ENCODE measurements at places on chromosomes 5 and 9.

DNA sequence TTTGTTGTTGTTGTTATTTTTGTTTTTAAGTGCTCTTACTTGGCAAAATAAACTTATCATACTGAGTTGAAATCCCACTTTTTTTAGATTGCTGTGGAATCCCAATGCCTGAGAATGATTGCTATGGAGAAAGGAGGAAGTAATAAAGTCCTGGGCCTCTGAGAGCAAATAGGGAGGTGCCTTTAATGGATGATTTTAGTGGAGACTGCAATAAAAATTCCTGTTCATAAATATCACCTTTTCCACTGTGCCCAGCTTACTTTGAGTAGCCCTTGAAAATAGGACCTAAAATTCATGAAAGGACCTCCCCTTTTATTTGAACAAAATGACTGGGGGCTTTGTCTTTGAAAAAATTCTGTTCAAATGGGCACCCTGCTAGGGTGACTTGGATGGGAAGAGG, 21.8 kb upstream of the ANKH start:
- no peak for DNase-seq

GRCh38 chr9:111040494-111040893, 2.2 kb upstream of the LPAR1 start:
- DNase-seq: no peak

DNA sequence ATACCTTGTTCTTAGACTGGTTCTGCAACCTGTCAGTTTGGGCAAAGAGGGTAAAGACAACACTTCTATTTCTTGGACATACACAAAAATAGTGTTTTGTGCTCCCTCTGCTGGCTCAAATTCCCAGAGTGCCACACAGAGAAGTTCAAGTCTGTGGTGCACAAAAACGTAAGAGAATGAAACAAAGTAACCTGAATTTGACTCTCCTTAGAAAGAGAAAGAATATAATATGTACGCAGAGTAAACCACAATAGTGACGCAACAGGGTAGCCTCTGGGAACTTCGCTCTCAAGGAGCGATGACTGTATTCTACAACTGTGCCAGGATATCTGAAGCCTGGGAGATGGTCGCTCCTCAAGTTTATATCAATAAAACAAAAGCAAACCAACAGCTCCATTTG, 18.5 kb downstream of the DDX31 start:
- DNase-seq: no peak

DNA sequence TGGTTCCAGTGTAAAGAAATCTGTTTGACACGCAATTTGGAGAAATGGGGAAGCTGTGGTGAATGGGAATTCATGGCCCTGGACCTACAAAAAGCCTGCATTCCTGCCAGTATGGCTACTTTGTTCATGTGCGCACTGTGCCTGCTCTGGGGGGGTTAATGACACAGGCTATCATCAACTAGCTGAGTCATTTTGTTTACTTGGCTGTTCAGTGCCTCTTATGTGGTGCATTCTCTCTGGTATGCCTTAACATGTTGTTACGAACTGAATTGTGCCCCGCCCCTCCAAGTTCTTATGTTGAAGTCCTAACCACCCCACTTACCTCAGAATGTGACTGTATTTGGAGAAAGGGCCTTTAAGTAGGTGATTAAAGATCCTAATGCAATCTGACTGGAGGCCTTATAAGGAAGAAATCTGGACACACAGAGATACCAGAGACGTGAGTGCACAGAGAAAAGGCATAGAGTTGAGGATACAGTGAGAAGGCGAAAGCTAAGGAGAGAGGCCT, 20.4 kb upstream of the UBAP1 start:
- no peak for DNase-seq

DNA sequence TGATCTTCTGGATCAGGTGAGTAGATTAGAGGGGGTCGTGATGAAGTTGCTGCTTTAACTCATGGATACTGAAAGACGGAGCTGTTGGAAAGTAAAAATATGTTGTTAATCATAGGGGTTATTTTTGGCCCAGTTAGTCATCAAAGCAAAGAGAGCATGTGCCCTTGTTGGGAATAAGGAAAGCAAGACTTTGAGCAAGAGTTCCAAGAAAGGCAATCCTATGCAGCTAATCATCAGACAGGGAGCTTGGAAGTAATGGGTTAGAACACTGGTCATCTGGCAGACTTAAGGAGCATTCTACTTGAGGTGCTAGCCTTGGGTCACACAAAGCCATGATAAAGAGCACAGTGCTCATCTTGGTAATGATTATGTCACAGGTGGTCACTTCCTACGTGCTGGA, 18.3 kb downstream of the ASPN start:
- no peak for DNase-seq

DNA sequence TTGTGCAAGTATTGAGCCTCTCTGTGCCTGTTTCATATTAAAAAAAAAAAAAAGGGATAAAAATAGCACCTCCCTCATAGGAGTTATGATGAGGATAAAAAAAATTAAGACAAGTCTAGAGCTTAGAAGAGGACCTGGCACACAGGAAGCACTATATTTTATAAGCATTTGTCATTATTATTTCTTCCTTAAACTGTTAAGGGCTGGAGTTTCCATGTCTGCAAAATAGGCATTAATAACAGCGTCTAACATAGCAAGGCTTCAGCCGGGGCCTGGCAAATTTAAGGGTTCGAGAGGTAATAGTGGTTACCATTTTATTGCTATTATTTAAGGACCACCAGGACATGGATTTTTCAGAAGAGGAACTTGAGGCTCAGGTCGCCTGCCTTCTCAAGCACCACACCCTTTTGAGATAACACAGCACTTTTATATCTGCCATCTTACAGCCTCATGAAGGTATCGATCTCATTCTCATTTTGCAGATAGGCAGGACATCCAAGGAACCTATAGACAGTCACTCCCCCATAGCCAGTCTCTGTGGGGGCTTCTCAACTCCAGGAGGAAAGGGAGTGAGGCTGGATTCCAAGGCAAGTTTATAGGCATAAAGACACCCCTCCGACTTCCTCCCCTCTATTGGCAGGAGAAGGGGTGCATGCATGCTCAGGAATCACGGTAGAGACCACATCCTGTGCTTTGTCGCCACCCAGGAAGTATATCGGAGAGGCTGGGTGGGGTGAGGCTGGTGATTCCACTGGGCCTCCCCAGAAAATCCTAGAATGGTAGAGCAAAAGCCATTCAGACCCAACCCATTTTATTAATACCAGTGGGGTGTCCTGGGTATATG, 2.4 kb downstream of the ANXA6 start:
- DNase-seq: peak; percentile 41

DNA sequence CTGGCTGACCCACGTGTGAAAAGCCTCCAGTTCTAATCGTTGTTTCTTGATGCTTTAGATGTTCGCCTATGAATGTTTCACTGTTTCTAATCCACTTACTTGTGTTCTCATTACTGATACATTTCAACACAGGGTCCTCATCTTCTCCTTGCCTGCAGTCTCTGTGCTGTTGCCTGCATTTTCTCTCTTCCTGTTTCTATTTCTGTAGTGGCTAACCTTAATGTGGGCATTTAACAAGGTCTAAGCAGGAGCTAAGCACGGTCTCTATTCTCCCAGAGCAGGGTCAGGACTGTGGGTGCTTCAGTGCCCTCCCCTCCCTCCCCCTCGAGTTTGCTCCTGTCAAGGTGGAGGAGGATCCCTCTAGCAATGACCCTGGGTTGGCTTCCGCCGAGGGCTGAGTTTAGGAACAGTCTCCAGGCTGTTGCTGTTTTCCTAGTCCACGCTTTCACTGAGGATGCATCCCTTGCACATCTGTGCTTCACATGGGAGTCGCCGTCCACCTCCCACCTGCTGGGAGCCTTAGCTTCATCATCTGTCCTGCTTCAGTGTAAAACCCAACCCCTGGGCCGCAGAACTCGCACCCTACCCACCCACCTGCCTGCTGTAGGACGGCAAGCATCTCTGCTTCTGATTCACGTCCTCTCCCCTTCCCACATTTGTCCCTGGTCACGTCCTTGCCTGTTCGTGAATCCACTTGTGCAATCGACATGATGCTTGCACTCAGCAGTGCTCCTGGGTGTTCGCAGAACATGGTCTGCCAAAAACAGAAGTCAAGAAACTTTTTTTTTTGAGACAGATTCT, 2.4 kb upstream of the EXOC3 start:
- DNase-seq: peak; percentile 31

- no peak for DNase-seq
These were observed 37.4 kb downstream of the TTLL11 start for GRCh38 chr9:122055701-122056100.

- no peak for DNase-seq
These were observed 41.5 kb downstream of the CXXC5 start for GRCh38 chr5:139689631-139690063.

DNA sequence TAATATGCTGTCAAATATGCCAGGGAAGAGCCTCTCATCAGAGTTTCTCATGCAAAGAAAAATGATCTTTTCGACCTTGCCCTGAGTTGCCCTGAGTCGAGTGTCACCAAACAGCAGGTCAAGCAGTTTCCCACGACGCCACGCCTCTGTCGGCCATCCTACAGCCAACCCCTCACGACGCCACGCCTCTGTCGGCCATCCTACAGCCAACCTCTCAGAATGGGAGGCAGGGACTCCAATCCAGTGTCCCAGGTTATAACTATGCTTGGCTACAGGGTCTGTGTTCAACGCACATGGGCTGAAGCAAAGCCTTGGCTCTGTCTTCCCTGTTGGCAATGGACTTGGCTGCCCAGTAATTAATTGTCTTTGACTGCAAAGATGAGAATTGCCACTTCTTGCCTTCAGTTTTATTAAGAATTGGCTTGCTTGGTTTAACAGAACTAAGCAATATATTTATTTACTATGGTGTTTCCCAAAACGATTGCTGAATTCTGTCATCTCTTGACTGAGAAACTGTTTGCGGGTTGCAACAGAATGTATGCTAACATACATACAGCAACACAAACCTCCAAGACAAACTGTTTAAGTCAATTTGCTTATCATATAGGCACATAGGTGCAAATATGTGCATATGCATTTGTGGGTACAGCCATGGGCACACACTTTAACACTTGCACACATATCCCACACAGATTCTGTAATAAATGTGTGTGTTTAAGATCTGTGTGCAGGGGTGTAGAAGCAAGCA, 352.9 kb downstream of the GLIS3 start:
- no peak for DNase-seq

DNA sequence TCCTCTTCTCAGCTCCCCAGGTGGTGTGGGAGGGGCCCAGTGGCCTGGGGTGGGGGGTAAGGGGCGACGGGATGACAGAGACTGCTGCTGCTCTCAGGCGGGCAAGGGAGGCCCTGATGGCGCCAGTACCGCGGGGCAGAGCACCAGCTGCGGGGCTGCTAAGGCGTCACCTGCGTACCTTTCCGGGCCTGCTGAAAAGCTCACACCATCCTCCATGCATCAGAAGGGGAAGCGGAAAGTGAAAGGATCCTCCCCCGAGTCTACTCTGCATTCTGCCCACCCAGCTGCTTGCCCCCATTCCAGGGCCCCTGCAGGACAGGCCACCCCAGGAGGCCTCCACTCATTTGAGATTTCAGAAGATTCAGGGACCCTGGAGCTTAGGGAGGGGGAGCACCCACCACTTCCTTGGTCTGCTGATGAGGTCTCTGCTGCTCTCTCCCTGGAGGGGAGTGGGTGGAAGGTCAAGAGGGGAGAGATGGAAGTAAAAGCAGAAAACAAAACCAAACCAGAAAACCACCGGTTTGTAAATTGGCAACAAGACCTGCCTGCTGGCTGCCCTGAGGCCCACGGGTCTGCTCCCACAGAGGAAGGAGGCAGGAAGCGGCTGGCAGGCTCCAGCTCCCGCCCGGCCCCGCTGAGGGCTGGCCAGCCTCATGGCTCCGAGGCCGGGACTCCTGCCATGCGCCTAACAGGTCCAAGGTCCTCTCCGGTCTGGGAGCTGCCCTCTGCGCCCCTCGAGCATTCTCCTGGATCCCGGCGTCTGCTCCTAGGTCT, 33.6 kb downstream of the PRRT1B start:
- peak; percentile 64 for DNase-seq

GRCh38 chr5:170341545-170341944, 44.0 kb upstream of the LCP2 start:
- DNase-seq: no peak

DNA sequence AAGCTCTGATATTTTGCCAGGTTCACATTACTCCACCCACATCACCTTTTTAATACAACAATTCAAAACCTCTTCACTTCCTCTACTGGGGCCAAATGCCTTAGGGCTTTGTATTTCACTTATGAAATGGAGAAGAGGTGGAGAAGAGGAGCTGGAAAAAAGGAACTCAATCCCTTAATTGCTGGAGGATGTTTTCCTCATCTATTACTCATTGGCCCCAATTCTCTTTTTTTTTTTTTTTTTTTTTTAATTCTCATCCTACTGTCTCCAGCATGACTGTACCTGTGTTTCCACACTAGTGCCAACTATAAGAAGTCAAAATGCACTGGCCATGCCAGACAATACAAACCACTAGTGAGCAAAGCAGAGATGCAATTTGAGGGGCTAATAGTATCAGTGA, 20.9 kb downstream of the FAM13B start:
- no peak for DNase-seq

- DNase-seq: no peak
These were observed 7.2 kb downstream of the ENTREP1 start for GRCh38 chr9:69332067-69332685.

- no peak for DNase-seq
These were observed 359.6 kb upstream of the SLC24A2 start for GRCh38 chr9:20148416-20148815.

DNA sequence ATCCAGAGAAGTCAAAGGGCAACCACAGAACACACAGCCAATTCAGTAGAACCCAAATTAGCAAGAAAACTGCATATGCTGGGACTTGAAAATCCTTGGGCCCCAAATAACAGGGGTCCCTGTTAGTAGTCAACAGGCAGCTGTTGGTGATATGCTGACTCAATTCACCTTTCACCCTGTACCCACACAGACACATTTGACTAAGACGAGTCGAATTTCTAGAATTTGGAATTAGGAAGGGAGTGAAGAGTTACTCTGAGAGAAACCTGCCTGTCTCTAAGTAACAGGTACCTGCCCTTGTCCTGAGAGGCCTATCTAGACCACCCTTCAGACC, 821 bp upstream of the VCP start:
- DNase-seq: no peak
